ENCODE measurements at places on chromosomes 2 and 18.

- DNase-seq: no peak
These were observed 47.8 kb downstream of the PHLPP1 start for GRCh38 chr18:62763101-62763521.

GRCh38 chr2:139155991-139156390, 375.8 kb upstream of the NXPH2 start:
- no peak for DNase-seq

- DNase-seq: no peak
These were observed 1075.2 kb upstream of the NRXN1 start for GRCh38 chr2:52107124-52107523.

- no peak for DNase-seq
These were observed 108.9 kb upstream of the CDC42EP3 start for GRCh38 chr2:37780387-37780676.

DNA sequence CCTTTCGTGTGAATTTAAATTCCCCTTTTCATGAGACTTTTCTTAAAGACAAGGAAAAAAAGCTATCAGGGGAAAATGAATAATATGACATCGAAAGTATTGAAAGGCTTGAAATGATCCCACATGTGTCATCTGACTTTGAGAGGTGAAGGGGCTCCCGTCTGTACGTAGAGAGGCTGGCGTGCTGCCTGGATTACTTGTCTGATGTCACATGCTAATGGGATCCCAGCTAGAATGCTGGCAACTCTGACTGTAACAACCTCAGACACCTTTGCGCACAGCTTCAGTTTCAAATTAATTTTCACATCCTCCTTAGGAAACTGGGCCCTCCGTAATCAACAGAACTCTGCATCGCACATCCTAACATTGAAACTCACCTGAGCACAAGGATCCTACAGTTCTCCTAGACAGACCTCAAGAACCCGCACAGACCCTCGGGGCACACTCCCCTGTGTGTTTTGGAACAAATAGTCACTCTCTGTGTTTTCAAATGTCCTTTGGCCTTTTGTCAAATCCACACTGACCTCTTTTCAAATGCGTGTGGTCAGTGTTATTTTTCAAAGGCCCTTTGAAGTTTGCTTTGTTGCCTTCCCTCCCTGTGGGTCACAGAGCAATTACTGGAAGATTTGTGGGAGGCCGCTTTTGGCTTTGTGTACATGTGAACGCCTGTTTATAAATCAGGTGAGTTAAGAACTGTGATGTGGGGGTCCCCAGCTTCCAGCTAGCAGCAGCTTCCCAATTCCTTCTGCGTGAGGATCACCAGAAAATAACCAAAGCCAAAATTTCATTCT, 65.9 kb downstream of the IL1R2 start:
- peak; percentile 65 for DNase-seq
